ENCODE measurements at places on chromosomes 6 and 20.

DNA sequence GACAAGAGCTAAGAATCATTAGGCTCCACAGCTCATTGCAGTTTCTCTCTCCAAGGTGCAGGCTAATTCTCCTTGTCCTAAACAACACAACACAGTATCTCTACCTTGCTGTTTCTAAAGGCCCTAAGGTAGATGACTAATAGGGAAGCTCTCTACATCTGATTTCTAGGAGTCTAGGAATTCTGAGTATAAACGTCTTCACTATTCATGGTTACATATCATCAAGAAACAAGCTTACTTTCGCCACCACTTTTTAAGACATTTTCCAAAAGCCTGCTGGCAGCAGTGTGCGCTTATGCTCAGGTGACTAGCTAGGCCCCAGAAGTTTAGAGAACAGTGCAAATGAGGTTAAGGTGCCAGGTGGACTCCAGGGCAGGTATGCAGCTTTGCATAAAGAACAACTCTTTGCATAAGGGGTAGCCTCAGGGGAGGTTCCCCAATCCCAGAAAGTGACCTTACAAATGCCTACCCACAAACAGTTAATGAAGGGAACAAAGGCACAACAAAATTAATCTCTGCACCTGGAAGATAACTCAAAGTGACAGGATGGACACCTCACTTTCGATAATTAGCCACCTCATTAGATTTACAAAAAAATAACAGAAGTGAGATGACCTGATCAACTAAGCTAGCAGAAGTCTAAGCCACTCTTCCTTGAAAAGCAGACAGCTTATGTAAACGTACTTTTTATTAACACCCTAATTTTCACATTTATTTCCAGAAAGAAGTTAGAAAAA lies 20.1 kb downstream of the B4GALT5 start:
- no peak for DNase-seq

DNA sequence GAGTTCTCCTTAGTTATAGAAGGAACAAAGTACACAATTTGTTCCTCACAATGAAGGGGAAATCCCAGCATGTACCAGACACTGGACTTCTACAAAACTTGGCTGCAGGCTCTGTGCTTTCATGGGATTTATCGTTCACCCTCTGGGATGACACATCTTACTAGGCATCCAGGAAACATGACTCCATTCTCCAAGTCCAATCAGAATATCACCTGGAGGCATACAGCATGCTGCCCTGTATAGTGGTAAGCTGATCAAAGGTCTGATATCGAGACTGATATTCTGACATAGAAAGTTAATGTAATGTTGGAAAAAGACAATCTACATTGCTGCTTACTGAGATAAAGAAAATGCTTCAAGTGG lies 6.7 kb downstream of the RWDD2A start:
- DNase-seq, result no peak

DNA sequence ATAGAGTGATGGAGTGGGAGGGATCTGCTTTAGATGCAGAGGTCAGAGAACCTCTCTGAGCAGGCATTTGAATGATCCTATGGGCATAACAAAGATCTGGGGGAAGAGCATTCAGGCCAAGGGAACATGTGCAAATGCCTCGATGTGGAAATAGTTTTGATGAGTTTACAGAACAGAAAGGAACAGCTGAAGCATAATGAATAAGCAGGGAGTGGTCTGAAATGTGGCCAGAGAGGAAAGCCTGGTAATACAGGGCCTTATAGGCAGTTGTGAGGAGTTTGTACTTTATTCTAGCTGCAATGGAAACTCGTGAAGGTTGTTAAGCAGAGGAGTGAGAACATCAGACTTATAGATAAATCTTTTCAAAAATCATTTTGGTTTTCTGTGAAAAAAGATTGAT lies 33.0 kb upstream of the ME1 start:
- no peak for DNase-seq

DNA sequence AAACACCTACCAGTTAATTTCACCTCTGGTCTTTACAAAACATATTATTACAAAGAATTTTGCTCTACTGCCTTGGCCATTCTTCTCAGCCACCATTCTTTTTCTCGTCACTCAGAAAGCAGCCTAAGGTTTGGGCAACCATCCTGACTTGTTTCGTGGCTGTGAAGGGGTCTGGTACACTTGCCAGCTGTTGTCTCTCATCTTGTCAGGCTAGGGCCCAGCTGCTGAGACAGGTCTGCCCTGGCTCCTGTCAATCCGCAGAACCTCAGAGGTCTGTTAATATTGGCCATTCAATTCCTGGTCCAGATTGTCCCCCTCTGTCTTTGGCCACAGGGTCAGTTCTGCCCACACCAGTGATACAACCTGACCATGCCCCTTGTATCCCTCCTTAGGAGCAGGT lies 197.7 kb downstream of the UBE3D start:
- DNase-seq, result no peak

DNA sequence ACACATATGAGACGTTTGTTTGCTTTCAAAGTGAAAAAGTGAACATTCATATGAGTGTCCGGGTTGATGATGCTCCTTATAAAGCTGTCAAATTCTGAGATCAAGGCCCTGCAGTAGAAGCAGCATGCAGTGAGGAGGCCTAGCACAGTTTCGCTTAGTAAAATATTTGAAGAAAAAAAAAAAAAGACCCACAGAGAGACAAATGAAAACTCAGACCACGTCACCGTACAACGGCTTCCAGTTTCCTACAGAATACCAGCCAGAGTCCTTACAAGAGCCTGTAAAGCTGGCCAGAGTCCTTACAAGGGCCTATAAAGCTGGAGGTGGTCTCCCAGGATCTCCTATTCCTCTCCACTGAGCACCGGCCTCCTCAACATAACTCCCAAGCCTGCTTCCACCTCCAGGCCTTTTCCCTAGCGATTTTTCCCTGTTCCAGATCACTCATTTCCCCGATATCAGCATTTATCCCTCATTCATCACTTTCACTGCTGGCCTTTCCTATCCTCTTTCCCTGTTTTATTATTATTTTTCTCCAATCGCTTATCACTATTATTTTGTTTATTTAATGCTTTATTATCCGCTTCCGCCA lies 1.5 kb upstream of the HMGN4 start:
- DNase-seq, result no peak

DNA sequence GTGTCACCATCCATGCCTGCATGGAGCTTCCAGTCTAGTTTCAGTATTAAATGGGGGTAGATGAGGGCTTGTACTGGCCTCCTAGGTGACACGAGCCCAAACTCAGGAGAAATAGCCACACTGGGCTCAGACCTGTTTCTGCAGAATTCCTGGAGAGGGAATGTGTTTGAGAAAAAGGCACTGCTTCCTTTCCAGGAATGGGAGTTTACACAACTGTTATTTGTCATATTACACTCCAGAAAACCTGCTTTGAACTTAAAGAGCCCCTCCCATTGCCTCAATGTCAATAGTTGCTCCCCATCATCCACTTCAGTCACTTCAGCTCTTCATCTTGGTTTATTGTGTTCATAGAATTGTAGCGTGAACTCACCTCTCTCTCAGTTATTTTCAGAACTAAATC lies 151.5 kb downstream of the CFAP61 start:
- DNase-seq, result no peak
